ENCODE measurements at places on chromosomes 13 and 19.

DNA sequence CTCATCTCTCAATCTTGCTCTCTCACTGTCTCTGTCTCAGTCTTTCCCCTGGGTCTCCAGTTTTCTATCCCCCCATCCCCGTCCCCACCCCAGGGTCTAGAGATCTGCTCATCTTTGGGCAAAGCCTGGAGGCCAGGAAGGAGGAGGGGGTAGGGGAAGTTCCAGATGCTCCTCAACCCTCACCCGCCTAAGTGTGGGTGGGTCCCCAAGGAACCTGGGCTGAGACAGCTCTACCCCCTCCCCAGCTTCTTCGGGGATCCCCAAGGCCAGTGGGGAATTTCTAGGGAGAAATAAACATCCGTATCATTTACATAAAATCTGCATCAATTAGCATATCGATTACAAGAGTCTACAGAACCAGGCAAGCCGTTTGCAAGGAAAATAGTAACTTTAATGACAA lies 31.8 kb upstream of the SEMA6B start:
- no peak for DNase-seq

DNA sequence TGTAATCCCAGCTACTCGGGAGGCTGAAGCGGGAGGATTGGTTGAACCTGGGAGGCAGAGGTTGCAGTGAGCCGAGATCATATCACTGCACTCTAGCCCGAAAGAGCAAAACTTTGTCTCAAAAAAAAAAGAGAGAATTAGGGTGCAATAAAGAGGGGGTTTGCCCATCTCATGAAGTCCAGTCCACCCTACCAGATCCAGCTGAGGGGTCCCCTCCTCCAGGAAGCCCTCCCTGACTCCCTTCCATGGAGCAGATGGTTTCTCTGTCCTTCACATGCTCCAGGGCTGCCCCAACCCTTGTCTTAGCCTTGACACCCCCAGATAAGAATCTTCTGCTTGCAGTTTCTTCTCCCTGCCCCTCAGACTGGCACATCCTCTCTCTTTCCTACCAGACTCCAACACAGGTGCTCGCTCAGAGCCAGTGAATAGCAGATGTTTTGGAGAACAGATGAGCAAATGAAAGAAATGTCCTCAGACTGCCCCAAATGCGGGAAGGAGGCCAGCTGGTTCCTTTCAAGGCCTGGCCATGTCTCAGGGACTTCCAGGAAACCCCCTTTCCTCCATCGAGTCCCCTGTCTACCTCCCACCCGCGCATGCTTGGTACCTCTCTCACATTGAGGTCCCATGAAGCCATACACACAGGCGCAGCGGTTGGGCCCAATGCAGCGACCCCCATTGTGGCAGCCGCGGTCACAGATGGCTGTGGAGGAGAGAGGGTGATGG lies 5.0 kb downstream of the FBN3 start:
- DNase-seq, result no peak

- DNase-seq, result no peak
Measured at GRCh38 chr19:38032951-38033350, 125.9 kb downstream of the SIPA1L3 start.

GRCh38 chr19:40605216-40605971 lies 4.2 kb downstream of the LTBP4 start:
- peak; percentile 86 for DNase-seq

GRCh38 chr13:46963904-46964303 lies 67.1 kb upstream of the HTR2A start:
- DNase-seq, result no peak

DNA sequence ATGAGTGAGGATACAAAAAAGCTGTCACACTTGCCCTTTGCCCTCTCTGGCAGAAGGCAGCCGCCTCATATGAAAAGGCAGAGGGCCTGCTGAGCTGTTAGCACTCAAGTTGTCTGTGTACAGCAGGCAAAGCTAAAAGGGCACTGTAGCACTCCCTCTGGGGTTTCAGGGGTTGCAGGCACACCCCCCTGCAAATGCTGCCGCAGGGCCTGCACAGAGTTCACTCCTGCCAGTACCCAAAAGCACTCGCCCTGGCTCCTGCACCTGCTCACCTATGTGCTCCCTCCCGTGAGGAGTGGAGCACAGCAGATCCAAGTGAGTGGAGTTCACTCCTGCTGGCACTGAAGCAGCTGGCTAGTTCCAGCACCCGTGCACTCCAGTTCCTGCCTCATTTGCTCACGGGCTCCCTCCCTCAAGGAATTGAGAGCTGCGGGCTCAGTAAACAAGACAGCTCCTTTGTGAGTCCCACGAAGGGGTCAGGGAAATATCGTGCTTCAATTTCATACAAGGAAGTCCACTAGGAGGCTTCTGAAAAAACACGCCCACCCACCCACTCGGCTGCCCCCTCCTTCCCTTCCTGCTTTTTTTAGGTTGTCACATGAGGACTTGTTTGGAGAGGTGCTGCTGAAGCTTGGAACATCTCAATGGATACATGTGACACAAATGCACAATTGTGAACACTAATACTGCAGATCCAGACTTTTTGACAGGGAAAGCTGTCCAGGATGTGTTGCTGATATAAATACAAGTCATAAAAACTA lies 9.9 kb upstream of the RCBTB2 start:
- DNase-seq, result no peak

DNA sequence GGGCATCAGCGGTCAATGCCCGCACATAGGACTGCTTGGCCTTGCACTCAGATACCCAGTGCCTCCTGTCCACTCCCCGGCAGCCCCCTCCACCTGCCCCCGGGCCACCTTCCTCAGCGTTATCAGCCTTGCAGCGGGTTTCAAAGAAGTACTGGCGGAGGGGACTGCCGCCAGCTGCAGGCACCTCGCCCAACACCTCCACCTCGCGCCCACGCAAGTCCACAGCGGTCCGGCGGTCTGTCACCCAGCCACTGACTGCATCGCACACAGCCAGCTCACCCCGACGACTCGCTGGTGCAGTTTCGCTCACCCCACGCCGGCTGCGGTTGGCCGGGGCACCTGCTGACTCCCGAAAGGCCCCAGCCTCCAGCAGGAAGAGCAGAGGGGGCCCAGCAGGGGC lies 3.2 kb downstream of the NTF4 start:
- DNase-seq, result no peak

GRCh38 chr13:20297181-20297580 lies 65.1 kb upstream of the GJB6 start:
- DNase-seq, result no peak

GRCh38 chr19:6590258-6590826 lies 608 bp downstream of the CD70 start:
- DNase-seq, result peak; percentile 45

GRCh38 chr13:32340914-32341313 lies 25.6 kb downstream of the BRCA2 start:
- no peak for DNase-seq

GRCh38 chr13:81987159-81987558 lies 1646.2 kb upstream of the SPRY2 start:
- DNase-seq, result no peak
